Activated CD4-positive, alpha-beta memory T cell treated with anti-CD3 and anti-CD28 coated beads, Interleukin-2, amount 10 ng/mL, durations not matched to agents 7 days and 5 days (primary cell): ENCODE measurements at places on chromosomes 13 and 19. TPM values are rescaled to one million over a fixed set of nuclear protein-coding genes. Genes with fewer than 3 reads are reported as not detected.
A peak's percentile ranks its signal among the peaks of the same experiment; 100 is the strongest.

The RASIP1 gene
- 0.05 TPM for total RNA-seq

The OR7A17 gene
- not detected for total RNA-seq

The CFAP97D2 gene
- total RNA-seq: not detected

DNA sequence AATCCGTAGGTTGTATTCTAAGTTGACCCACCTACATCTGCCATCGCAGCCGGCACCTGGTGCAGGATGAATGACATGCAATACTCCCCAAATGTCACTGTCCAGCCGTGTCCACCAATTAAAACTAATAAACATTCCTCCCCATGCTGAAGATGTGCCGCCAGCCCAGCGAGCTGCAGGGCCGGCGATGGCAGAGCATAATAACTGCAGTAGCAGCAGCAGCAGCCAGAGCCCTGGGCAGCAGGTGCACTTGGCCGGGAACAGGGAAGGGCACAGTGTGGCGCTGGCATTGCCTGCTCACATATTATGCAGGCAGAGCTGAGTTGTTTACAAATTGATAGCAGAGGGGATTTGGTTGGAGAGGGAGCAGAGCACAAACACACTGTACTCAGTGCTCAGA lies 754.9 kb downstream of the OLFM4 start:
- no peaks in the 10 kb centered on the region for H3K27me3 ChIP-seq
- no peak overlapping the region for H3K27ac ChIP-seq
- no peaks in the 10 kb centered on the region for H3K4me1 ChIP-seq
- no peak for DNase-seq
- H3K4me3 ChIP-seq: no peak overlapping the region
- H3K36me3 ChIP-seq: no peaks in the 10 kb centered on the region

DNA sequence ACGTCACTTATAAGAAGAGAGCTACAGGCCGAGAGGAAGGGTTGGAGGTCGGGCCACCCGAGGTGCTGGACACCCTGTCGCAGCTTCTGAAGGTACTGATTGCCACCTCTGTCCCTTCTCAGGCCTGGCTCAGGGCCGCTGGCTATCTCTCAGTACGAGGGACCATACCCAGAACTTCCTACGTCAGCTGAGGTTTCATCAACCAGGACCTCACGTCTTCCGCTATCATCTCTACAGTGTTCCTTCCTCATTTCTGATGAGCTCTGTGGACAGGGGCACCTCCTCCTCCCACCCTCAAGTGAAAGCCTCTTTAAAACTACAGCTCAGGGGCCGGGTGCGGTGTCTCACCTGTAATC lies 58.2 kb upstream of the USE1 start:
- H3K36me3 ChIP-seq: peaks cover 54% of the 10 kb centered on the region
- no peak overlapping the region for H3K27ac ChIP-seq
- no peak for DNase-seq

DNA sequence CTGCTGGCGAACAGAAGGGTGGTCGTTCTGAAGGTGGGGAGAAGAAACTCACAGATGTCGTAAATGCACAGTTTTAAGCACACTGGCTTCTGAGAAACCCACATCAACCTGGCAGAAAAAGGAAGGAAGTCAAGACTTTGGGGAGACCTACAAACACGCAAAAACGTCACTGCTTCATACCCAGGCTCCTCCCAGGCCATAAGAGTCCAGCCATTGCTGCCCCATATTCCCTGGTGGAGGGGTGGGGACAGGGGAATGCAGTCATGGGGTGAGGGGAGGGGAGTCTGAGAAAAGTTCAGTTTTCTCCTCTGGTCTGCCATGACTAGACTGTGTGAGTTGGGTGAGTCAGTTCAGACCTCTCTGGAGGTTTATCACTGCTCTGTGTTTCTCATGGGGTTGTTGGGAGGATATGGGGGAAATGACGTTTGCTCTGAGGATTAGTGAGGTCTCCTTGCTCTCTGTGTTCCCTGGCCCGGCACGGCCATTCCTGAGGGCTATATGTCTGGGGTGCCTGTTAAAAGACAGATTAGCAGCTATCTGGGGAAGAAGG lies 139.0 kb downstream of the FLT1 start:
- peak; percentile 17 for DNase-seq
- peaks cover 1% of the 10 kb centered on the region for H3K27me3 ChIP-seq
- H3K4me3 ChIP-seq: no peak overlapping the region
- peaks cover 46% of the 10 kb centered on the region for H3K4me1 ChIP-seq
